ENCODE measurements at places on chromosomes 6 and 20.
A peak's percentile ranks its signal among the peaks of the same experiment; 100 is the strongest.

DNA sequence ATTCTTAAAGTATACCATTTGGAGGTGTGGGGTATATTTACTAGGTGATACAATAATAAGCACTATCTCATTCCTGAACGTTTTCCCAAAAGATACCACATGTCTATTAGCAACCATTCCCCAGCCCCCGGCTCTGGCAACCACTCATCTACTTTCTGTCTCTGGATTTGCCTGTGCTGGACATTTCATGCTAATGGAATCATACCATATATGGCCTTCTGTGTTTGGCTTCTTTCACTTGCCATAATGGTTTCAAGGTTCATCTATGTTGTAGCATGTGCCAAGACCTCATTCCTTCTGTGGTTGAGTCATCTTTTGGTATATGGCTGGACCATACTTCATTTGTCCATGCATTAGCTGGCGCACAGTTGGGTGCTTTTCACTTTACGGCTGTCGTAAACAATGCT lies 39.7 kb downstream of the BCAS4 start:
- peak; percentile 84 for DNase-seq

DNA sequence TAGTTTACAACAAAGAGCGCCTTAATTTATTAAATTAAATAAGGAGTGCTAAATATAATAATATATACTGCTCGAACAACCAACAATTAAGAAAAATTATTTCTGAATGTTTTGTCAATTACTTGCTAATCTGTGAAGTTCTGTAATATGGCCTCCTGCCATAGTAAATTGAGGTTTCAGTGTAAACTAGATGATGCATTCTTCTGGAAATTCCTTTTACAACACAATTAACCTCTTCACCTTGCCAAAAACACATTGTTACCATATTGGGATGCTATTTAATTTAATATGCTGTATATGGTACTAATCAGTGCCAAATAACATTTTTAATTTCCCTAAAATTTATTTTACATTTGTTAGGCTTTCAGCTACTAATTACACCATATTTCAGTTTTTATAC lies 808.4 kb upstream of the CITED2 start:
- DNase-seq, result no peak

DNA sequence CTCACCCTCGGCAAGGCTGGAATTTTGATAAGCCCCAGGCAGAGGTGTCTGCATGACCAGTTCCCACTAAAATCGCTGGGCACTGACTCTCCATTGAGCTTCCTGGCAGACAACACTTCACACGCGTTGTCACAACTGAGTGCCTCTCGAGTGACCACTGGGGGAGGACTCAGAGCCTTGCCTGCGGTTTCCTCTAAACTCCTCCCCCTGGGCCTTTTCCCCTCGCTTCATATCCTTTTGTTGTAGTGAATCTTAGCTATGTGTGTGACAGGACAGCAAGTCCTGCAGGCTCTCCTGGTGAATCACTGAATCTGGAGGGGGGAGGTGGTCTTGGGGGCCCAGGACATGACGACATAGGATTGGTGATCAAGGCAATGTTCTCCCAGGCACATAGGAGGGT lies 670.8 kb downstream of the PRKN start:
- peak; percentile 49 for DNase-seq

GRCh38 chr20:32978009-32978335 lies 26.3 kb downstream of the SUN5 start:
- DNase-seq, result no peak

- no peak for DNase-seq
Measured at GRCh38 chr6:9623985-9624384, 790.9 kb downstream of the TFAP2A start.

- peak; percentile 93 for DNase-seq
Measured at GRCh38 chr6:30818391-30818841, 65.9 kb upstream of the DDR1 start.

Data from choroid plexus epithelial cell (primary cell).